Hindlimb muscle (tissue), 1 donor: ENCODE measurements at places on chromosomes 3 and 15.

- DNase-seq: no peak
Observed at GRCh38 chr3:118782755-118783202, 251.9 kb downstream of the IGSF11 start.

- no peak for DNase-seq
Observed at GRCh38 chr3:154184582-154184981, 63.4 kb downstream of the ARHGEF26 start.

DNA sequence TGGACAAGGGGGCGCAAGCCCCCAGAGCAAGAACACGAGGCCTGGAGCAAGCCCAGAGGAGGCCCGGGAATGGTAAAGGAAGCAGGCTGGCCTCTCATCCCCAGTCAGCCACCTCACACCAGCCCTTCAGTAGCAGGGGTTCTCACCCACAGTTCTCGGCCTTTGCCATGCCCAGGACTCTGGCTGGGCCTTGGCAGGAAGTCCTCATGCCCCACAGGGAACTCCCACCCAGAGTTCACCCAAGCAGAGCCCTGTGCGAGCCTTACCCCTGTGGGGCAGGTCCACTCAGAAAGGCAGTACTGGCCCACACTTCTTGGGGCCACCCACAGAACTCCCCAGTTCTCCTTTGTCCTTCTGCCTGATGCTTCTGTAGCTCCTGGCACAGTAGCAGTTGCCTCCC lies 30.3 kb downstream of the CYP11A1 start:
- no peak for DNase-seq

GRCh38 chr3:124843506-124844177 lies 43.5 kb downstream of the ITGB5 start:
- DNase-seq: no peak

- no peak for DNase-seq
Observed at GRCh38 chr15:22780267-22780666, 6.2 kb upstream of the NIPA1 start.

GRCh38 chr15:73585871-73586654 lies 47.1 kb downstream of the NPTN start:
- DNase-seq: no peak
